Esophagus mucosa (tissue), 1 donor: ENCODE measurements at places on chromosomes 1 and 21. TPM values are rescaled to one million over a fixed set of nuclear protein-coding genes. Genes with fewer than 3 reads are reported as not detected.

- ATAC-seq: no peak
Observed at GRCh38 chr1:170734412-170735175, 70.7 kb downstream of the PRRX1 start.

The C1orf74 gene
- 6.3 TPM for total RNA-seq

- no peak for ATAC-seq
Observed at GRCh38 chr1:56577406-56578137, 1.8 kb downstream of the PLPP3 start.

The MATN1 gene
- total RNA-seq: not detected

- ATAC-seq: peak; percentile 67
Observed at GRCh38 chr1:179002552-179003345, 22.9 kb upstream of the FAM20B start.

DNA sequence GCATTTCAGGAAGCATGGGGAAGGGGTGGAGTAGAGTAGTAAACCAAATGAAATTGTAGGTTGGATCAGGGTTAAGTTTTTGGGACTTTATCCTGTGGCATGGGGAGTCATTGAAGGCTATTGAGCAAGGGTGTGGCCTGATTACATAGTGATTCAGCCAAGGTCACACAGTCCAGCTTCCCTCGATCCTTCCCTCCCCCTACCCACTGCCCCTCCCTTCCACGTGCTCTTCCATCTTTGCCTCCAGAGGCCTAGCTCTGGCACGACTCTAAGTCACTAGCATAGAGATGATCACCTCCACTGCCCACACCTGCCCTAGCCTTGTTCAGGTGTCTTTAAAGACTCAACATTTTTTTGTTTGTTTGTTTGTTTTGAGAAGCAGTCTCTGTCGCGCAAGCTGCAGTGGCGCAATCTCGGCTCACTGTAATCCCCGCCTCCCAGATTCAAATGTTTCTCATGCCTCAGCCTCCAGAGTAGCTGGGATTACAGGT, 37.2 kb upstream of the SLC9A1 start:
- peak; percentile 89 for ATAC-seq

DNA sequence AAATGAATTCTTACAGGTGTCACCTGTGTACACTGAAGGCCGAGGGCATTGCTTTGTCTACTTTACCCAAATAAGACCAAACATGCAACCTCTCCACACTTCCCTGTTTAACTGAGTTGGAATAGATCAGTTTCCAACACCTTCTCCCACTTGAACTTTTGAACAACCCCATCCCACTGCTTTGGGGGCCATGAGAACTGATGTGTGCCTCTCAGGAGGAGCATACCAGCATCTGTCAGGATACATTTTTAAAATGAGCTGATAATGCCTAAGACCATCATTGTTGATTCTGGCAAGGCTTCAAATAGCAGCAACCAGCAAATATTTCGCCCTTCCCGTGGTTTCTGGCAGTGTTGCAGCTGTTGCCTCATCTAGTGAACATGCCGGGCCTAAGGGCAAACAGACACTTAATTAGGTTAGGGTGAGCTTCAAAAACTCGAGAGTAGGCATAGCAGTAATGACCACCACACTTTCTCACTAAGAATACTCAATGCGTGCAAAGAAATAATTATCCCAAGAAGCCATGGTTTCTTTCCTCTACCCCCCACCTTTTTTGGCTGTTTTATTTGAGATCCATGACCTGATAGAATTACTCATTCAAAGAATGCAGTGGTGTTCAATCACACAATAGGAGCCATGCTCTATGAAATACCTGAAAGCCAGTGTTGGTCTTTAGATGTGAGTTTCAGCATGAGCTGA, 63.7 kb downstream of the MAP10 start:
- peak; percentile 46 for ATAC-seq

DNA sequence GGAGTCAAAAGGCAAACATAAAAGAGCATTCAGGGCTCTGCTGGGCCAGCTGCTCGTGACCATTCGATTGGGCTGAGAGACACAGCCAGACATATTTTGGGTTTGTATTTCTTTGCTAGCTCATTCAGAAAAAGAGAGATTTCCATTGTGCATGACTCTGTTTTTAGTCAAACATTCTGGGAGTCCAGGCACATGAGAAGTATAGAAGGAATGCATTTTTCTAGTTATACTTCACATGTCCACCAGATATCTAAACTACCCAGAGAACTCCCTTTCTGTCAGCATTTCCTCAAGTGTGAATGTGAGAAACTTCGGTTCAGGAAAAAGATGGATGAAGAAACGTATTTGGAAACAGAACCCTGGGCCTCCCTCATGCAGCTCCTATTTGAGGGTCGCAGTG, 6.3 kb upstream of the KCNE1 start:
- no peak for ATAC-seq

DNA sequence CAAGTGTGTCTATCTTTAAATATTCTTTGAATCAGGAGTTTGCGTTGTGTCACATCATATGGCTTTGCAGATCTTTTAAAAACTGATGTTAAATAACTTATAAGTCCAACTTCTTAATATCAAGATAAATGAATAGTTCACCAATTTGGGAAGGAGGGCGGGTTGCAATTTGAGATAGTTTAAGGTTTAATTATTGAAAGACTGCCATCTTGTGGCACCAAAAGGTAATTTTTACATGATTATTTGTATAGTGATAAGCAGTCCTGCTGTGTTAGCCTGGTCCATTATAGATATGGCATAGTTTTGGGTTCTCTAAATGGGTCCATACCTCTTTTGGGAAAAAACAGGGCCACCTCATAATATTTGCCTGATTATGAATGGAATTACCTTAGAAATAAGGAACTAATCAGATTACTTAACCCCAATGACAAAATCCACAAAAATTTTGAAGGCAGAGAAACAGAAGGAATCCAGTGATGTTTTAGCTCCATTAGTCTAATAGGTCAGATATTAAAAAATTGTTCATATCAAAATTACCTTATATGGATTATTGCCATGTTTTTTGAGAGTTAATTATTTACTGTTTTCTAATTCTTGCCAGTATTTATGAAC, 64.3 kb downstream of the PRKAA2 start:
- peak; percentile 60 for ATAC-seq

DNA sequence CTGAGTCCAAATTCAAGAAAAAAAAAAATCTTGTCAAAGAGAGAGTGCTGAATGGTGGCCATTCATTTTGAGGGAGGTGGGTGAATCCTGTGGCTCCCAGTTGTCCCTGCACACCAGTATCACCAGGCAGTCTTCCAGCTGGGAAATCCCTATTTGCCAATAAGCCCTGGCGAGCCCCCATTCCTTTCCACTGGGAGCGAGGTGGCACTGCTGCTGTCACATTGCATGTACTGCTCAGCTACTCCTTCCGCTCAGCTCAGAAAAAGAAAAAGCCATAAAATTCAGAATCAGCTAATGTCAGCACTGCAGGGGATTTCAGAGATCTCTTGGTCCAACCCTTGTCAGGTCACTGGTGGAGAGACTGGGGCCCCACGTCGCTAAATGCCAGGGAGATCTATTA, 298.5 kb downstream of the OMA1 start:
- ATAC-seq: no peak

GRCh38 chr1:37763791-37764413, 1.0 kb downstream of the EPHA10 start:
- ATAC-seq: no peak
